ENCODE measurements at places on chromosomes 4 and X.

GRCh38 chrX:150731795-150732194 lies 38.6 kb downstream of the MTMR1 start:
- no peak for DNase-seq

DNA sequence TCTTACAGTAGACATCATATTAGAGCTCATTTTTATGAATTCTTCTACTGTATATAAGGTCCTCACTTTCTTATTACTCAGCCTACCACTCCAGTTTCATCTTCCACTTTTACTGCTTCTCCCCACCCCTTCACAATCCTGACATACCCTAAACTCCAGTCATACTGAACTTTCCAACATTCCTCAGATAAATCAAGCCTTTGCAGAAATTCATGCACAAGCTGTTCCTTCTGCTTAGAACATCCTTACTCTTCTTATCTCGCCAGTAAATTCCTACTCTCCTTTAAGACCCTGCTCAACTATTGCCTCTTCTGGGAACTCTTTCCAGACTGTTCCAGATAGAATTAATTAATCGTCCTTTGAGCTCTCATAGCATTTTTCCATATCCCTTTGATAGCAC lies 24.8 kb downstream of the RTL9 start:
- DNase-seq: no peak

GRCh38 chr4:142322996-142323395 lies 523.1 kb downstream of the INPP4B start:
- no peak for DNase-seq

GRCh38 chr4:8399298-8399697 lies 41.2 kb downstream of the ACOX3 start:
- DNase-seq: no peak

GRCh38 chrX:9647431-9647830 lies 118.2 kb downstream of the GPR143 start:
- no peak for DNase-seq

GRCh38 chr4:48071191-48071590 lies 54.6 kb downstream of the NIPAL1 start:
- no peak for DNase-seq
